ENCODE measurements at places on chromosomes 6 and 20. TPM values are rescaled to one million over a fixed set of nuclear protein-coding genes. Genes with fewer than 3 reads are reported as not detected.

- H3K27me3 ChIP-seq = no peaks in the 10 kb centered on the region
- no peak for DNase-seq
- H3K36me3 ChIP-seq = no peaks in the 10 kb centered on the region
- H3K4me3 ChIP-seq = no peak overlapping the region
- H3K4me1 ChIP-seq = no peaks in the 10 kb centered on the region
Observed at GRCh38 chr6:68760485-68760884, 125.4 kb downstream of the ADGRB3 start.

CENPW gene
- total RNA-seq = 5.2 TPM

- H3K4me1 ChIP-seq = peaks cover 6% of the 10 kb centered on the region
- H3K27ac ChIP-seq = no peak overlapping the region
- no peak for DNase-seq
- peaks cover 1% of the 10 kb centered on the region for H3K36me3 ChIP-seq
Observed at GRCh38 chr6:12635813-12636212, 80.8 kb upstream of the PHACTR1 start.

DNA sequence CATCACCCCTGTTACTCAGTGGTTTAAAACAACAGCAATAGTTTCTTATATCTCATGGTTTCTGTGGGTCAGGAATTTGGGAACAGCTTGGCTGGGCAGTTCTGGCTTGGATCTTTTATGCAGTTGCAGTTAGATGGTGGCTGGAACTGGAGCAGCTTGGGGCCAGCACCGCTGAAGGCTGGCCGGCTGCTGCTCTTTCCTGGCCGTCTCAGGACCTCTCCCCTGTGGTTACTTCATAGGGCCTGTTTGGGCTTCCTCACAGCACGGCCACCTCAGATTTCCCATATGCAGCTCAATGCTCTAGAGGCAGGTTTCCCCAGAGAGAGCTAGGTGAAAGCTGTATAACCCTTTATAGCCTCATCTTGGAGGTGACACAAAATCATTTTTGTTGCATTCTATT lies 15.6 kb downstream of the PKIG start:
- H3K4me3 ChIP-seq = peak overlapping the region; percentile 77
- peaks cover 70% of the 10 kb centered on the region for H3K36me3 ChIP-seq
- no peaks in the 10 kb centered on the region for H3K27me3 ChIP-seq
- peak overlapping the region; percentile 87 for H3K27ac ChIP-seq

DNA sequence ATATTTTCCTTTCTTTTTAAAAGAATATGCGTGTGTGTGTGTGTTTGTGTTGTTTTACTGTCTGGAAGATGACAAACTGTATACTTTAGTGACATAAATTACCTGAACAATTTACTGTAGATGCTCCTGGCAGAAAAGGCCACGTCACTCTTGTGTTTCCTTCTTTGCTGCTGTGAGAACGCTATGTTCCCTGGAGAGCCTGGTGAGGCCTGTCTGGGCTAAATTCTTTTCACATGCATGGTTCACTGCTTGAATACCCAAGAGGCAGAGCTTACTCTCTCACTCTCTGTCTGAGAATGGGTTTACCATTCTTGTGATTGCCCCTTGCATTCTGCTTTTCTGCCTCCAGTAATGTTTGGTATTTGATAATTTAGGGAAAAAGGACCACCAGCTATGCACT lies 64.3 kb downstream of the EDN1 start:
- no peak for DNase-seq
- H3K4me1 ChIP-seq = peaks cover 23% of the 10 kb centered on the region
- no peak overlapping the region for H3K4me3 ChIP-seq

- no peaks in the 10 kb centered on the region for H3K27me3 ChIP-seq
- H3K4me3 ChIP-seq = no peak overlapping the region
- H3K36me3 ChIP-seq = peaks cover 43% of the 10 kb centered on the region
- no peak overlapping the region for H3K27ac ChIP-seq
Observed at GRCh38 chr6:8029243-8029870, 34.8 kb downstream of the BLOC1S5 start.

DNA sequence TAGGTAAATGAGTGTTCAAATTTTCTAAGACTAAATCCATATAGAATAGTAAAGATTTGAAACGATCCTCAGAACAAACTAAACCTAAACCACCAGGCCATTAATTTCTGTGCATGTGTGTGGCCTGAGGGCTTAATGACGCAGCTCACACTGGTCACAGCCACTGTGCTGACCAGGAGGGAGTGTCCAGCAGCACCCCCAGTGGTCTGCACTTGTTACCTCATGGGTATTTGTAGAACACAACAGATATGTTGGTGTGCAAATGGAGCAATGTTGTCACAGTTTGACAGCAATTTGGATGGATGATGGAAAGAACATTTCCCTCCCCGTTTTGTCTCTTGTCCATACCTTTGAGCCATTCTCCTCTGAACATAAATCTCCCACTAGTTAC lies 122.4 kb upstream of the EXOC2 start:
- no peaks in the 10 kb centered on the region for H3K27me3 ChIP-seq
- peaks cover 38% of the 10 kb centered on the region for H3K4me1 ChIP-seq
- no peaks in the 10 kb centered on the region for H3K36me3 ChIP-seq
- DNase-seq = no peak
- no peak overlapping the region for H3K4me3 ChIP-seq

- H3K4me1 ChIP-seq = no peaks in the 10 kb centered on the region
- DNase-seq = no peak
- no peak overlapping the region for H3K4me3 ChIP-seq
Observed at GRCh38 chr6:92126088-92126487, 1293.3 kb downstream of the EPHA7 start.

BNIP5 gene
- 0.10 TPM for total RNA-seq

MAP1LC3A gene
- total RNA-seq = 1.6 TPM

COL12A1 gene
- total RNA-seq = not detected

DNA sequence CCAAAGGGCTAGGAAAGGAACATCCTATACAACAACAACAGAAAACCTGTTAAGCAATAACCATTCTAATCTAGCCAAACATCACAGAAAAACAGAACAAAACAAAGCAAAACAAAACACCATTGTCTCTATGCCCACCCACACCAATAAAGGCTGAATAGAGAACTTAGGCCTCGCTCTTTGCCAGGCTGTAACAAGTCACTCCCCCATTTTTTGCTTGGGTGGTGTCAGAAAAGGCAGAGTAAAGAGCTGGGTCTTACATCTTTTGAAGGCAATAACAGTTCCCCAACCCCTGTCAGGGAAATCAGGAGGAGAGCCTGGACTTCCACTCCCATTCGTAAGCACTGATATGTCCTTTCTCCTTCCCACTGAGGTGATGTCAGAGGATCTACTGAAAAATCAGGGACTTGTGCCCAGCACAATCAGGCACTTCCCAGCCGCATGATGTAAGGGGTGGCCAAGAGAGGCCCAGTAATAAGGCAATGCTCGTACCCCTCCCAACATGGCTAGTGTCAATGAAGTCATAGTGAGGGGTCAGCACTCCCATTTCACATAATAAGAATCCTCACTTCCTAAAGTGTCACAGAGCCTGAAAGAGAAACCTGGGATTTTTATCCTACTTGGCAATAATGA lies 31.0 kb downstream of the THEMIS start:
- H3K27ac ChIP-seq = no peak overlapping the region
- H3K4me1 ChIP-seq = no peaks in the 10 kb centered on the region
- no peak for DNase-seq
- no peak overlapping the region for H3K4me3 ChIP-seq

DNA sequence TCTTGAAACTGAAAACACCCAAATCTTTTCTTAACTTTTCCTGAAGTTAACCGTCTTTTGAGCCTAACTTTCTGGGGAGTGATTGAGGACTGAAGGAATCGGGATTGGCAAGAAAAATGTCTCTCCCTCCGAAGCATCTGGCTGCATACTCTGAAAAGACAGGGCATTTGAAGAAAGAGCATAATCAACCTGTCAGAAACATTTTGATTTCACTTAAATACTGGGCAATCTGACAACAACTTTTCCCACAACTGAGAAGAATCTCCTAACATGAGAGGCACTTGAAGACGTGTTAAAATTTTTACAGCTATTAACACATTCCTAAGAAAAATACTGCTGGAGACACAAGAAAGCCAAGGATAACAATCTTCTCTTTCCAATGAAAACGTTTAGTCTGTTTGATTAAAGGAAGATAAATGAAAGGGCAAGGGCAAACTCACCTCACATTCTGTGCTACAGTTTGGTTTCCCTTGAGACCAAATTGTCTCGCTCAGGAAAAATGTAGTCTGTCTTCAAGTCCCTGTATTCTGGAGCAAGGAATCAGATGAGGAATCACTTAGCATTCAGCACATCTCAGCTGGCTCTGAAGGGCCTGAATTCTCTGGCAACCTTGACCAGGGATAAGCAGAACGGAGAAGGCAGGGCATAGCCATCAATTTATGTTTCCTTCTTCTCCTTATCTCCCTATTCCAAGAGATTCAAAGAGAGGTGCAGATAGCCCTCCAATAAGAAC lies 76.1 kb downstream of the TBX18 start:
- H3K36me3 ChIP-seq = no peaks in the 10 kb centered on the region
- no peak overlapping the region for H3K27ac ChIP-seq
- no peak for DNase-seq
- H3K4me3 ChIP-seq = no peak overlapping the region
- no peaks in the 10 kb centered on the region for H3K27me3 ChIP-seq
